ENCODE measurements at places on chromosomes 11 and 22.

DNA sequence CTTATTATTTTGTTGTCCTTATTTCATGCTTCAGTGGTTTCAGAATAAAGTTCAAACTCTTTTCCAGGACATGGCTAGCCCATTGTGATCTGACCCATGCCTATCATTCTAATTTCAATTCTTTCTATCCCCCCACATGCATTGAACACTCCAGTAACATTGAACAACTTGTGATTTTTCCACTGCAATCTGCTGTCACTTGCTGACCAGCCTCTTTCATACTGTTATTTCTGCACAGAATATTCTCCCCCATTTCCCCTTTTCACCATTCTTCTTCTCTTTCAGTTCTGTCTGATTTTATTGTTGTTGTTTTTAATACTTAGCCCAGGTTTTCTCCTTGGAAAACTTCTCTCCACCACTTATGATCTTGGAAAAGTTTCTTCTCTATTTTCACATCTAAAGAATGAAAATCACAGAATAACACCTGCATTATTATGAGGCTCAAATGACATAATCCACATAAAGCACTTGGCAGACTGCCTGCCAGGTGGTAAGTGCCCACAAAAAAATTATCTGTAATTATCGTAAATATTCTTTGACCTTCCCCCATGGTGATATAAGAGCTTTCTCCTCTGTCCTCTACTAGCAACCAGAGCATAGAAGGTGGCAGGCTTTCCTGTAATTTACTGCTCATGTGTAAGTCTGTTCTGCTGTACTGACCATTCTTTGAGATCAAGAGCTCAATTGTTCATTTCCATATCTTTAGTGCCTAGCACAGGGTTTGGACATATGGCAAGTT lies 51.9 kb upstream of the EED start:
- DNase-seq: no peak

GRCh38 chr11:44621140-44621681 lies 55.7 kb downstream of the CD82 start:
- DNase-seq: no peak

DNA sequence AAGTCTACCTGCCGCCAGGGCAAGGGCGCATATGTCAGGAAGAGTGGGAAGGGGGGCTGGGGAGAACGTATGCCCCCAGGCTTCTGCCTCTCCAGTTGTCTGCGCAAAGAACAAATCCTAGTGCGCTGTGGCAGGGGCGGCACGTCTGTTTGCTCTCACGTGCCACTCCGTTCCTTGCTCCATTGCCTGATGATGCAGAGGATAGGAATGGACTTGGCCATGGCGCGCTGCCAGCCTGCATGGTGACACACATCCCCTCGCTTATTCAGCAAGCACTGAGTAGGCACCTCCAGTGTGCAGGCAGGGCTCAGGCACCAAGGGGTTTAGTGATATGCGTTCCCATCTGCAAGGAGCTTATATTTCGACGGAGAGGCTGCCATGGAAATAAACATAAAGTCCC lies 45.4 kb upstream of the SLC22A12 start:
- DNase-seq: peak; percentile 86

GRCh38 chr11:69657456-69657910 lies 16.5 kb downstream of the CCND1 start:
- DNase-seq: no peak

Measured in HS-5 (cell line).